SK-N-MC (cell line): ENCODE measurements at places on chromosomes 3 and 15.

GRCh38 chr3:56874269-56874668 lies 72.5 kb upstream of the ARHGEF3 start:
- DNase-seq = no peak

DNA sequence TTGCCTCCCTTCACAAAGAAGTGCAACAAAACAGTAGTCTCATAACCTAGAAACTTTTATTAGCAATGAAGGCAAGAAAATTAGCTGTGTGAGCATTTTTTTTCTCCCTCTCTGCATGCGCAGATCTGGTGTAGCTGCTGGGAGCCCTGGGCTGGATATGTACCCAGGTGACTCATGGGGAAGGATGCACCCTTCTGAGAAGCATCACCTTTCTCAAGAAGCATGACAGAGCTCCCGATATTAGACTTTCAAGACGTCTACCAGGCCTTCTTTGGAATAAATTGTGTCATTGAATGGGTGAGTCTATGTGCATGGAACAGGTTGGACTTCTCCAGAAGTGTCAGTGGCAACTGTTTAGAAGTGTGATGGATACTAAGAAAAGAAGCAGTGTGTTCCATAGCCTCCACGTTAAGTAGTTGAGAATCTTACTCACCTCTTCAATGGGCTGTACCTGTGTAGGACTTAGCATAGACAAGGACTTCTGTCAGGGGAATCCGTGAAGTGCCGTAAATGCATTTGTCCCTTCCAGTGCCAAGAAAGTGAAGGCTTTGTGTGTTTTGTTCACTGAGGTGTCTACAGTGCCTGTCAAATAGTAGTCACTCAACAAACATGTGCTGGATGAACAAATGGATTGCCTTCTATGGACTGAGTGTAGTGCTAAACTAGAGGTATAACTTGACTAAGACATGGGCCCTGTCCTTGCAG lies 47.7 kb upstream of the RASGRP1 start:
- DNase-seq = no peak

- DNase-seq = no peak
Measured at GRCh38 chr3:101646726-101647125, 30.2 kb downstream of the ZBTB11 start.

- DNase-seq = no peak
Measured at GRCh38 chr15:31446546-31446945, 119.9 kb downstream of the KLF13 start.

DNA sequence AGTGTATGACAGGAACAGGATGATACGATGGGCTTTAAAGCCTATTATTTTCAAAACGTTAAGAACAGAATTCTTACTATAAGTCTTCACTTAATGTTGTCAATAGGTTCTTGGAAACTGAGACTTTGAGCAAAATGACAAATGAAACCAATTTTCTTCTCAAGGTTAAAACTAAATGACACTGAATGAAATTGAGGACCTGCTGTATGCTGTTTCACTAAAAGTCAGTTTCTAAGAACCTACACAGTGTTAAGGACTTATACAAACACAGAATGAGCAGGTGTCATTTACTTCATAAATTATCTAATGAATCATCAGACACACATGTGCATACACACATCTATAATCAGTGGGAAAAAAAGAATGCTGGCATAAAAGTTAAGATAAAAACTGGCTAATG lies 106.9 kb downstream of the RFTN1 start:
- DNase-seq = no peak

DNA sequence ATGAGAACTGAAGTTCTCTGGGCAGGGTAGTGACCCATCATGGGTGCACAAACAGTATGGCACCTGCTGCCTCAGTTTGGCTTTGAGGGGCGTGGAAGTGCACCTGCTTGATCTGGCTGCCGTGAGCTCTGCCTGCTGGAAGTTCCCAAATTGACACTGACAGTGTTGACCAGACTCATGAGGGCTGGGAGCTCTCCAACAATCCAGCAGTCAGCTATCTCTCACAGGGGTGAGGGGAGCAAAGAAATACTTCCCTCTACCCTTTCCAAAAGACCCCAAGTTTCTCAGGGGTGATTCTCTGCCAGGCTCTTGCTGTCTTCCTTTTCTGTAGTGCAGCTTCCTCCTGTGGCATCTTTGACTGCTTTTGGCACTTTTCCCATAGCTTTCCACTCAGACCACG lies 49.4 kb upstream of the ROBO1 start:
- DNase-seq = no peak

DNA sequence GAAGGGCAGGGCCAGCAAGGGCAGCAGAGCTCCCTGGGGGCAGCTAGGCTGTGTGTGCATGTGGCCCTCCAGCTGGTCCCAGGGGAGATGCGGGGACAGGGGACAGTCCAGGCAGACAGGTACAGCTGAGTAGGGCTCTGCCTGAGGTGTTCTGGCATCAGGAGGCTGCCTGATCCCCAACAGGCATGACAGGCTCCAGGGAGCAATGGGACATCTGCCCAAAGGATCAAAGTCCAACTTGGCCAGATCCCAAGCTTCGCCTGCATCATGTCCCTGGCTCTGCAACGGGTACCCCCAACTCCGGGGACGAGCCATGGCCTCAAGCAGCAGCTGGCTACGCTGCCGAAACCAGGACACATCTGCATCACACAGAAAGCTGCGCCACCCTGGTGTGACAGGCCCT lies 21.8 kb downstream of the ATRIP start:
- DNase-seq = no peak

GRCh38 chr15:83695246-83695645 lies 41.3 kb downstream of the ADAMTSL3 start:
- no peak for DNase-seq

DNA sequence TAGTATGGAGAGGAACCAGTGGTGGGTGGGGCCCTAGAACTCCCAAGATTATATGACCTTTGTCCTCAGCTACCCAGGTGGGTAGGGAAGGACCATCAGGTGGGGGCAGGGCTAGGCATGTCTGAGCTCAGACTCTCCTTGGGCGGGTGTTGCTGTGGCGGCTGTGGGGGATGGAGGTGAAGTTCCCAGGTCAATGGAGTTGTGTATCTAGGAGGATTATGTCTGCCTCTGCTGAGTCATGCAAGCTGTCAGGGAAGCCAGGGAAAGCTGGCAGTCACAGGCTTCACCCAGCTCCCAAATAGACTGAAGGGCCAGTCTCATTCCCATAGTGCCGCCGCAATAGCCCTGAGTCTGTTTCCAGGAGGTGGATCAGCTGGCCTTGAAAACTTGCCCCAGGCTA lies 139.7 kb upstream of the CFAP20DC start:
- no peak for DNase-seq

DNA sequence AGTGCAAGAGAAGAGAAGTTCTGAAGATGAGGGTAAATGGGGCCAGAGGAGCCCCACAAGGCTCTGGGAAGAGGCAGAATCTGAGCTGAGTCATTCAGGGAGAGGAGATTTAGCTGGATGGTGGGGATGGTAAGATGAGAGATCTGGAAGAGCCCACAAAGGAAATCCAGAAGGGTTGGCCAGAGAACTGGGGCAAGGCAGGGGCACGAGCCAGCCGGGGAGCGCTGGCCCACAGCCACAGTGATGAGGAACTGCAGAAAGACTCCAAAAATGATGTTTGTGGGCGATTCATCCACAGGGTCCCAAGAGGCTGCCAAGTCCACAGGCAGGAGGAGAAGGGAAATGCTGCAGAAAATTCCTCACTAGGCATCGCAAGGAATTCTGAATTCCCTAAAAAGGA lies 75.9 kb upstream of the ATP2B2 start:
- no peak for DNase-seq

DNA sequence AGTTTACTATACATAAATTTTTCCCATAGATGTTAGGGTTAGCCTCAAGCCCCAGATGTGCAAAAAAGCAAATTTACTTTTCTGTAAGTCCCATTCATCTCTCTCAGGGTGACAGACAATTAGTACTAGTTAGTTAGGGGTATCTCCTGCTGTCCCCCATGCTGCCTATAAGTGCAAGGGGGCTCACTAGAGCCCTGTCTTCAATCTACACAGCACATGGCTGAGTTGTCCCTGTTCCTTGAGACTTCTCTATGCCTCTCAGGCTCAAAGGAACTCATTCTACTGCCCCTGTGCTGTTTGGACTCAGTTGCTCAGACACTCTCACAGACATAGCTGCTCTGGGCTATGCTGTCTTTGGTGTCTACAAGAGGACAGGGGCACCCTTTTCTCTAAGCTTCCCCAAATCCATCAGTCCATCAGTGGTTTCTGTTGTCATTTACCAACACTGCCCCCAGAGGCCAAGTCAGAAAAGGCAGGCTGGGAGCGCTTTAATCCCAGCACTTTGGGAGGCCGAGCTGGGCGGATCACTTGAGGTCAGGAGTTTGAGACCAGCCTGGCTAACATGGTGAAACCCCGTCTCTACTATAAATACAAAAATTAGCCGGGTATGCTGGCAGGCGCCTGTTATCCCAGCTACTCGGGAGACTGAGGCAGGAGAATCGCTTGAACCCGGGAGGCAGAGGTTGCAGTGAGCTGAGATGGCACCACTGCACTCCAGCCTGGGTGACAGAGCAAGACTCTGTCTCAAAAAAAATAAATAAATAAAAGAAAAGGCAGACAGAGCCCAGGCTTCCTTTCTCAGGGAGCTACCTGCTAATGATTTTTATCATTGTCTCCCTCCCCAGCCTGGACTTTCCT lies 31.4 kb upstream of the PRTG start:
- DNase-seq = no peak

- no peak for DNase-seq
Measured at GRCh38 chr3:180063783-180064182, 27.0 kb upstream of the PEX5L start.

GRCh38 chr3:114829783-114830182 lies 317.3 kb downstream of the ZBTB20 start:
- DNase-seq = no peak
